ENCODE measurements at places on chromosomes 3 and 15.

DNA sequence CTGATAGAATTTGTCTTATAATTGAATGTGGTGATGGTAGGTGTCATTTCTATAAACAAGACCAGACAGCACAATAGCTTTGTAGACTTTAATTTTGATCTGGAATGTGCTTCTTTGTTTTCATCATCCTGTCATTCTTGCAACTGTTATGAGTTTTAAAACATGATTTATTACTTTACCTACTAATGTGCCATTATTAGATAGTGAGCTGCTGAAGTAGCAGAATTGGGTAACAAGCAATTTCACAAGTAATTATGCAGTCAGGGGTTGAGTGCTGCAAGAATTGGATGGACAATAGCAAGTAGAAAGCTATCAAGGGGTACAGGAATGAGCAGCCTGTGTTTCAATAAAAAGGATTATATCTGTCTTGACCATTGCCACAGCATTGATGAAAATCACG lies 975.6 kb downstream of the ROBO1 start:
- DNase-seq = peak; percentile 30

- DNase-seq = no peak
These were observed 24.7 kb downstream of the CPN2 start for GRCh38 chr3:194326192-194326967.

- DNase-seq = no peak
These were observed 234.3 kb upstream of the ZPLD1 start for GRCh38 chr3:102200560-102200959.

DNA sequence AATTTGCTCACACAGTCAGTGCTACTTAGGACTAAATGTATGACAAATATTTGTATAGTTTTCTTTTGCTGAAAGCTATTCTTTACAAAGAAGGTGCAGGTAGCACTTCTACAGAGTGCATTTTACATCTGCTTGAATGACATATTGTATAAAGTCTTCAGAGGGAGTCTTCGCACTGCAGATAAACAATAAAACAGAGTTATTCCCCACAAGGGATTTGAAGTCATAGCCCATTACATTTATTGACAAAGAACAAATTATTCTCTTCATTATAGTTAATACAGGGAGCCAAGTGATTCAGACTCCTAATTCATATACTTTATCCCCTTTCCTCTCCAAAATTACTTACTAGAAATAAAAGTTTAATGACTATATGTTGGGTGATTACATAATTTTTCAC lies 529.7 kb downstream of the EDEM1 start:
- DNase-seq = no peak

GRCh38 chr3:133038731-133039375 lies 662 bp downstream of the TMEM108 start:
- DNase-seq = peak; percentile 45

DNA sequence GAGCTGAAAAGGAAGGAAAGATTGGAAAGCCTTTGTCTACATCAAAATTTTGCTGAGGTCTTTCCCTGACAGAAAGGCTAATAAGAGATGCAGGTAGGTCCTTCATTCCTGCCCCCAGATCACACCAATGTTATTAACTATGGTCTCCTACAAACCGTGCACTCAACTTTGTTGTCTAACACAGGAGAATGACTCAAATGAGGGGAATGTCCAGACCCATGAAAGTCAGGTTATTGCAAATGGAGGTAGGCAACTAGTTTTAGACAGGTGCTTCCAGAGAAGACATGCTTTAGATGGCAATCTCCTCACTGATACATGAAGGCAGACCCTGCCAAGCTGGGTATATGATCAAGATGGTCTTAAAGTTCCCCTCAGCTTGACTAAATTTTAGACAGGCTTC lies 51.0 kb downstream of the NFKBIZ start:
- no peak for DNase-seq

DNA sequence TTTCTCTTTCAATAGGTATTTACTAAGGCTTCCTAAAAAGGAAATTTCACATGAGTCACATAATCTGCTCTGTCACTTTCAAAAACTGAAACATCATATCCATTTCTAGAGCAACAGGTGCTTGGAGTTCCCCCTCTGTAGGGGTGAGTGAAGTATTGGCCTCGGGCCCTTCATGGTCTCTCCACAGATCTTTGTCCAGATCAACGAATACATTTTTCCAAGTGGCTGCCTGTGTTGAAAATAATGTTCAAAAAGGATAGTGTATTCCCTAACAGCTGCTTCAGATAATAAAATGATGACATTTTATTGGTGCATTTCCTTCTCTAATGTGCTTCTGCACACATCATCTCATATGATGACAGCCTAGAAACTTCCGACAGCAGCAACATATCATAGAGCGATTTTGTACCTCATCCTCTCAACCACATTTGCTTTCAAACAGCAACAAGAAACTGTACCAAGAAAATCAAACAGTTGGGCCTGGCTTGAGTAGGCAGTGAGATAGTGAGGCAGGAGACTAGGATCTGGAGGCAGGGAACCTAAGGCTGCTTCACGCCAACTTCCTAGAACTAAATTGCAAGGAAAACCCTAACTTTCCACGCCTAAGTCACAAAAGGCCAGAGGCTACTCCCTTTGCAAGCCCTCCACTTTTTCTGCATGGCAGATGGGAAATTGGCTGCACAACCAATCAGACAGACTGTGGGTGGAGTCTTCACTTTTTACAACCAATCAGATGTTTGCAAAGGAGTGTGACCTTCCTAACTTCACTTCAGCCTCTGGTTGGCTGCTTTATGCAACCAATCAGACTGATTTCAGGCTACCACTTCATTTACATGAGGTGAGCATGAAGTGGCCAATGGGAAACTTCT lies 340.2 kb downstream of the LRRC3B start:
- no peak for DNase-seq

- peak; percentile 22 for DNase-seq
These were observed 141.3 kb upstream of the CCDC54 start for GRCh38 chr3:107235928-107236315.

- DNase-seq = no peak
These were observed 5.6 kb upstream of the DLL4 start for GRCh38 chr15:40923551-40923950.

- peak; percentile 86 for DNase-seq
These were observed 25.2 kb downstream of the ARPP21 start for GRCh38 chr3:35664460-35664919.

GRCh38 chr15:57109005-57109404 lies 190.6 kb downstream of the TCF12 start:
- no peak for DNase-seq

DNA sequence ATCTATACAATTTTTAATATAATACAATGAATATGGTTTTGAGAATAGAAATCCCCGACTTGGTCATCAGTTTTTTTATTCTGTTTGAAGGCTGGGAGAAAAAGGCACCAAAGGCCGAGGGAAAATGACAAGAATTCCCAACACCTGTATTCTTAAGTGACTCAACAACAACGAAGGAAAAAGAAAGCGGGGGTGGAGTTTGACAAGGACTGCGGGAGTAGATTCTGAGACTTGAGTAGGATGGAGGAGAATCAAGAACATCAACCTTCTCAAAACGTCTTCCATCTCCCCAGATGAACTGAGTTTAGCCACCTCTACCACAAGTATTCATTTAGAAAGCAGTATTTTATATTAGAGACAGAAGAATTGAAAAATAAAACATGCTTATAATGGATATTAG lies 107.2 kb downstream of the IGSF11 start:
- no peak for DNase-seq

DNA sequence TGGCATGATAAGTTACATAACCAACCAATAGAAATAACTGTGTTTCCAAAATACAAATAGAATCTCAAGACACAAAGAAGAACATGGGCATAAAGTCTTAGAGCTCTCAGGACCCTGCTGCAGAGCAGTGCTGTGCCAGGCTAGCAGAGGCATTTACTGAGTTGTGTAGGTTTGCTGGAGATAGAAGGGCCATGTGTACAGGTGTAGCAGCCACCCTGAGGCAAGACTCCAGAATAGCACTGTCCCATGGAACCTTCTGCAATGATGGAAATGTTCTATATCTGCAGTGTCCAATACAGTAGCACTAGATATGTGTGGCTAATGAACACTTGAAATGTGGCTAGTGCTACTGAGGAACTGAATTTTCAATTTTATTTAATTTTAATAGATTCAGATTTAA lies 267.0 kb upstream of the UMPS start:
- no peak for DNase-seq

GRCh38 chr3:127224118-127224517 lies 31.2 kb downstream of the PRR23E start:
- no peak for DNase-seq

GRCh38 chr3:11273891-11274291 lies 1.7 kb downstream of the ATG7 start:
- no peak for DNase-seq

GRCh38 chr3:159924411-159924810 lies 64.2 kb upstream of the IL12A start:
- no peak for DNase-seq

DNA sequence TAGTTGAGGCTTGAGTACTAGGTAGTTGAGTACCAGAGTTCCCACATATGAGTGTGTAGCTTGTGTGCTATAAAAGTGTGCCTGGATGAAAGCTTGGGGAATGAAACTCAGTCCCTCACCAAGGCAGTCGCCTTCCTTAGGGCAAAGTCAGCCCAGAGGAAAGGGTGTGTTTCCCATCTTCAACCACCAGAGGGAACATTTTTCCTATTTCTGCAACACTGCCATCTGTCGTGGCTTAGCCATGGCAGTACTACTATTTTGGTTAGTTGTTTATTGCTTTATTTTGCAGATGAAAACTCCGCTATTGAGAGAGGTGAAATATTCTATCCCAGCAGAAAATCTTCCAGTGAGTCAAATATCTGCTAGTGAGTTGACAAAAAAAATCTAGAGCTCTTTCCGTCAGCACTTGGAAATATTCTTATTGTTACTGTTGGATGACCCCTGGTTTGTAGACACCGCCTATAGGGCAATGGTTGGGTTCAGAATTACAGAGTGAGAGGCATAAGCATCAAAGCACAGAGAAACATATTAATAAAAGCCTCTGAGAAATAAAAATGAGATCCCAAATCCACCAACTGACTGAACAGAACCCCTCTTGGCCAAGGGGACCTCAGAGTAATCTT lies 239.9 kb downstream of the CPNE4 start:
- peak; percentile 66 for DNase-seq

- no peak for DNase-seq
These were observed 57.4 kb downstream of the ANXA2 start for GRCh38 chr15:60340207-60340921.

- no peak for DNase-seq
These were observed 77.3 kb downstream of the ABI3BP start for GRCh38 chr3:100915706-100916495.

- DNase-seq = no peak
These were observed 28.2 kb downstream of the CHD2 start for GRCh38 chr15:92928225-92928750.

GRCh38 chr15:69305204-69305931 lies 6.7 kb downstream of the PAQR5 start:
- DNase-seq = no peak

GRCh38 chr3:197466586-197467399 lies 89.0 kb downstream of the BDH1 start:
- DNase-seq = no peak

- no peak for DNase-seq
These were observed 19.0 kb downstream of the SEMA6D start for GRCh38 chr15:47736143-47736786.

- DNase-seq = no peak
These were observed 15.8 kb downstream of the DNAJC13 start for GRCh38 chr3:132433121-132433520.

DNA sequence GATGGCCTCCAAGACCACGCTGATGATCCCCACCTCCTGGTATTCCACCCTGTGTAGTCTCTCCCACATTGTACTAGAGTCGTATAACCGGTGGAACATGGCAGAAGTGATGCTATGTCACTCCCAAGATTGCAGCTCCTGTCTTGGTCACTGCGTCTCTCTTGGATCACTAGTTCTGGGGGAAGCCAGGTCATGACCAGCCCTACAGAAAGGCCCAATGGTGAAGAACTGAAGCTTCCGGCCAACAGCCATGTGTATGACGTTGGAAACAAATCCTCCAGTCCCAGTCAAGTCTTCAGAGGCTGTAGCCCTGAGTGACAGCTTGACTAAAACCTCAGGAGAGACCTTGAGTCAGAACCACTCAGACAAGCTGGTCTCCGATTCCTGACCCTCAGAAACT lies 61.9 kb upstream of the FNDC3B start:
- no peak for DNase-seq

- no peak for DNase-seq
These were observed 11.7 kb upstream of the PDCD6IP start for GRCh38 chr3:33786565-33787327.

- DNase-seq = peak; percentile 75
These were observed at the start of gene BSN for GRCh38 chr3:49553692-49554632. Gene BSN, plus strand, starts transcription at chr3:49554477. Its CDS starts 126 bp downstream, at chr3:49554603.

- no peak for DNase-seq
These were observed 517 bp downstream of the TMA7 start for GRCh38 chr3:48440590-48440958.

DNA sequence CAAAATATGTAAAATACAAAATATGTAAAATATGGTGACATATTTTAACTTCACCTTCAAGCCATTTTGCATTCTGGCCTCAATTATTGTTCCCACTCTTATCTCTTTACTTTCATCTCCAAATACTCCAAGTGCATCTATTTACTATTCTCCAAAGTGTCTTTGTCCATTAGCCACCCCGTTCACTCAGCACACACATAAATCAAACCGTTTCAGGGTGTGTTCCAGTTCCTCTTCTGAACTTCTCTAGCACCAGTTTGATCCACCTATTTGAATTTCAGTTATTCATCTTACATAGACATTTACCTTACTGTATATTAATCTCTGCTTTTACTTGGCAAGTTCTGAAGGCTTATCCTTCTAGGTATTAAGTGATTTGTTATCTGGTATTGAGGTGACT lies 45.1 kb downstream of the SGO1 start:
- no peak for DNase-seq

DNA sequence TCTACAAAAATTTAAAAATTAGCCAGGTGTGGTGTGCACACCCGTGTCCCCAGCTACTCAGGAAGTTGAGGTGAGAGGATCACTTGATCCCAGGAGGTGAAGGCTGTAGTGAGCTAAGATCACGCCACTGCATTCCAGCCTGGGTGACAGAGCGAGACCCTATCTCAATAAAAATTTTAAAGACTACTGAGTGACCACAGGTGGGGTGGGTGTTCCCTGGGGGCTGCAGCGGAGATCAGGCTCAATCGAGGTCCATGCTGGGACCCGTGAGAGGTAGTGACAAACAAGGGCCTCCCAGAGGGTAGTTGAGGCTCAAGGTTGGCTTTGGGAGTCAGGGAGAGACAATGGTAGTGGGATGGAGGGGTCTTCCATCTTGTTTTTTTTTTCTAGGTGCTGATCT lies 38.9 kb upstream of the LIMD1 start:
- DNase-seq = no peak

GRCh38 chr3:193865339-193865738 lies 270.6 kb upstream of the HES1 start:
- DNase-seq = no peak

DNA sequence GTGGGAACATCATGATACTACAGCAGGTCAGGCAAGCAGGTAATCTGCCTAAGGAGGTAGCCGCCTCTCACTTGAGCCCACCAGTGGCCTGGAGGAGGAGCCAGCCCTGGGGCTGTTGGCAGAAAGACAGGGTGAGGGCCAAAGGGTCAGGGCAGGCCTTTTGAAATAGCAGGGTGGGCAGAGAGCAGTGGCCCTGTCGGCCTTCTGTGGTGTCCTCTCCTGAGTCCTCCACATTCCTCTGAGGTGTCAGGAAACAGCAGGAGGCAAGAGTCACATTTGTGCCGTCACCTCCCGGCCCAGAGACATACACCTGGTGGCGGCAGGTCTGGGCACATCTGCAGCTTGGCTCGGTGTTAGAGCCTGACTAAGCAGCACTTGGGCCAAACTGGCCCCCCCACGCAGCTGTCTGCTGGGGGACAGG lies 3.9 kb upstream of the BNC1 start:
- DNase-seq = no peak

Measured in NCI-H1105 (cell line).